ENCODE measurements at places on chromosomes 6 and 20. TPM values are rescaled to one million over a fixed set of nuclear protein-coding genes. Genes with fewer than 3 reads are reported as not detected.

WFDC12 gene
- total RNA-seq, result not detected

MACROD2 gene
- 28.2 TPM for total RNA-seq

TUBE1 gene
- 80.2 TPM for total RNA-seq

IRAK1BP1 gene
- 25.4 TPM for total RNA-seq

PMEPA1 gene
- 20.6 TPM for total RNA-seq

DNMT3B gene
- 2.4 TPM for total RNA-seq

RFX6 gene
- not detected for total RNA-seq

IL17A gene
- not detected for total RNA-seq

RIPOR2 gene
- 14.1 TPM for total RNA-seq

TBXT gene
- not detected for total RNA-seq

CBLN4 gene
- total RNA-seq, result 11.7 TPM

RALY gene
- total RNA-seq, result 53.9 TPM

BMP5 gene
- 78.7 TPM for total RNA-seq

MED23 gene
- 66.9 TPM for total RNA-seq

CST7 gene
- total RNA-seq, result not detected

RHAG gene
- 1.0 TPM for total RNA-seq

Data from urinary bladder (tissue), 4 donors.